Effector memory CD4-positive, alpha-beta T cell (primary cell): ENCODE measurements at places on chromosomes 12 and 14.

GRCh38 chr12:108792361-108793292 is 61.3 kb upstream of the CORO1C start:
- DNase-seq = no peak

DNA sequence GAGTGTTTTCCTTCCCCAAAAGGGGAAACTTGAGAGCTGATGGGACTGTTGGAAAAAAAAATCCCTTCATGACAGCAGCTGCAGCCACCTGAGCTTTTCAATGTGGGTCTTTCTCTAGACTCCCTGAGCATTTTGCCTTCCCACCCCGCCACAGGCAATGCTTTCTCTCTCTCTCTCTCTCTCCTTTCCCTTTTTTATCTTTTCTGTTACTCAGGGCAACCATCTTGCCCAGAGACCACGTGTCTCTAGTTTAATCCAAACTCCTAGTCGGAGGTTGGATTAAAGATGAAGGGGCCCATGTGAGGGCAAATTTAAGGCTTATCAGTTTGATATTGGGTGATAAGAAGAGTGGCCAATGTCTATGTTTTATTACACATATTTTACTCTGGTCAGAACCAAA is 25.9 kb upstream of the B4GALNT1 start:
- DNase-seq = no peak

DNA sequence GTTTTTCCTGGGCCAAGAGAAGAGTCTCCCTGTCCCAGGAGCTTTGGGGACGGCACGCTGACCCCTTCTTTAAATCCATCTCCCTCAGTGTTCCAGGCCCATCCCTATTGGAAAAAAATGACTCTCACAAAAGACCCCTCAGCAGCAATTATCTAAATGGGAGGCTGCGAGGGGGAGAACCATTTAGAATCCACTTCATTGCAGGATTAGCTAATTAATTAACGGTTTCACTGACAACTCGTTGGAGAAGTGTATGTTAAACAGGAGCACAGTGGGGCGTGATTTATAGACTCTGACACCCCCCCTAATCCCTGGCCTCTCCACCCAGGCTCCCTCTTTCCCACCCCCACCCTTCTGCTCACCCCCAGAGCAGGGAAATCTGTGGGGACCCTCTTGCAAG is 162.8 kb upstream of the LHX5 start:
- DNase-seq = no peak

GRCh38 chr12:41972598-41972997 is 172.1 kb downstream of the GXYLT1 start:
- DNase-seq = no peak

- DNase-seq = no peak
Measured at GRCh38 chr12:132806857-132807256, 21.8 kb downstream of the GOLGA3 start.

- no peak for DNase-seq
Measured at GRCh38 chr14:75084513-75084912, 15.1 kb downstream of the ZC2HC1C start.

DNA sequence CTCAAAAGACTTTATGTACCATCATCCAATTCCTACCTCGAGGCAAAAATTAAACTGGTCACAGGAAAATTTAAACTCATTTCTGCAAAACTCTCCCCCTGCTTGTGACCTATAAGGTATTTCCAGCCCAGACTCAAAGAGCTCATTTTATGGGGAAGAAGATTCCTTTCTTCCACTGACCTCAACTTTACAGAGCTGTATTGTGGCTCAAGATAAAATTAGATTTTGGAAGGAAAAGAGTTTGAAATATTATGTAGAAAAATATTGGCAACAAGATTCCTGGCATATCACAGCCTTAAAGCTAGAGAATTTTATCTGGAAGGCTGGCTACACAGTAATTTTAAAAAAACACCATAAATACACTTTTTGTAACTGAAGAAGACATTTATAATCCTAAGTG is 91.7 kb downstream of the STXBP6 start:
- DNase-seq = no peak

DNA sequence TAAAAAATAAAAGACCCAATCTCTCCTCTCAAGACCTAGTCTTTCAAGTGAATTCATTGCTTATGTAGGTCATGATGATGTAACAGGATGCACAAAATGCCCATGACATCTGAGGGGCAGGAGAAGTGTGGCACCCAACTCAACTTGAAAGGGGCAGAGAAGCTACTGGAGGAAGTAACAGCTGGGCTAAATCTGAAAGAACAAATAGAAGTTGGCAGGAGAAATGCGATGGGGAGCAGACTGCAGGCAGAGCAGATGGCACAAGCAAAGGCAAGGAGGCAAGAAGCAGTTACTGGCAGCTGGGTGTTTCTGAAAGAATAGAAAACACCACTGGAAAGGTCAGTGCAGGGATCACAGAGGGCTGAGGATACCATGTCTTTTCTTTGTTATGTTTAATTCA is 14.6 kb downstream of the SLC38A4 start:
- no peak for DNase-seq

- no peak for DNase-seq
Measured at GRCh38 chr12:3187846-3188770, 110.9 kb downstream of the TSPAN9 start.

DNA sequence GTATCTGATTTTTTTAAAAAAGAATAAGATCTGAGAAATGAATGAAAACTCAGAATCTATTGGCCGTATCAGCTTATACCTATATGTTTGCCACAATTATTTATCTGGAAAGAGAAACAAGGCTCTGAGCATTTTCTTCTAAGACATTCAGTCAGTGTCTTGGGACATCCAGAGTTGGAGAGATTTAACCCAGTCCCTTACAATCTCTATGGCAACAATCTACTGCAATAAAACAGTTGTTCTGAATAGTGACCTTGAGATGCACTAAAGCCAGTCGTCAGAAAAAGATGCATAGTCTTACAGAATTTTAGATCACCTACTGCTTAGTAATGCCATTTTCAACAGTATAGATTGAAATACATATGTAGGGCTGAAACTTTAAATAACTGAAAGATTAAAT is 52.0 kb upstream of the SOCS2 start:
- no peak for DNase-seq

DNA sequence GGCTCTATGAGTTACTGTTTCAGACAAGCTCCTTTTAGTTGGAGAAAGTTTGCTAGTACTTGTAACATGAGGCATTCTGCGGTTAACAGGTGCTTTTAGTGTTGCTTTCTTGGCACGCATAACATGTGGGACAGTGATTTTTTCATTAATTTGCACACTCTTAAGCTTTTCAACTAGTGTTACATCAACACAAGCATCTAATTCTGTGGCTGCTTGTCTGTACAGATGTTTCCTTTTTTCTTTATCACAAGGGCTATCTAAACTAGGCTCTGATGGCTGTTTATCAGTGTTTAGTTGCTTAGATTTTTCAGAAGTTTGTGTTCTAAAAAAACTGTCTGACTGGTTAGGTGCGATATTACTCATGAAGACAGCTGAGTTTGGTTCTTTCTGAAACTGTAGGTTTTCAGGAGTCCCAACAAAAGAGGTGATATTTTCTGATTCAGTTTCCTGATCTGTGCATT is 120.1 kb downstream of the RALGAPA1 start:
- no peak for DNase-seq

- no peak for DNase-seq
Measured at GRCh38 chr14:92754966-92755365, 6.5 kb upstream of the LGMN start.

DNA sequence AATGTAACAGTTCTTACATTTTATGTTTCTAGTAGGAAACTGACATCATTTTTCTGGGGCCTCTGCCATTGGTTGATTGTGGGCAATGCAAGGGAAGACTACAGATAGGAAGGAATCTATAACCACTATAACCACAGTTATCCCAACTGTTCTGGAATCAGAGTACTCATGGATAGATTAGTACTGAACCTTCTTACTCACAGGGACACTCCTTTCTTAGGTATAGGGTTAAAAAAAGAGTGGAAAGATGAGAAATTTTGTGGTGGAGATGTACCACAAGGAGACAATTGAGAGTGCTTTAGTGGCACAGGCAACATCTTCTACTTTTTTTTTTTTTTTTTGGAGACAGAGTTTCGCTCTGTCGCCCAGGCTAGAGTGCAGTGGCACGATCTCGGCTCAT is 21.0 kb downstream of the TMEM116 start:
- DNase-seq = no peak

- no peak for DNase-seq
Measured at GRCh38 chr12:113472191-113473121, 785 bp upstream of the LHX5 start.

- no peak for DNase-seq
Measured at GRCh38 chr14:88196925-88197324, 126.1 kb downstream of the KCNK10 start.

GRCh38 chr14:89041257-89041582 is 216.8 kb downstream of the TTC8 start:
- DNase-seq = no peak

DNA sequence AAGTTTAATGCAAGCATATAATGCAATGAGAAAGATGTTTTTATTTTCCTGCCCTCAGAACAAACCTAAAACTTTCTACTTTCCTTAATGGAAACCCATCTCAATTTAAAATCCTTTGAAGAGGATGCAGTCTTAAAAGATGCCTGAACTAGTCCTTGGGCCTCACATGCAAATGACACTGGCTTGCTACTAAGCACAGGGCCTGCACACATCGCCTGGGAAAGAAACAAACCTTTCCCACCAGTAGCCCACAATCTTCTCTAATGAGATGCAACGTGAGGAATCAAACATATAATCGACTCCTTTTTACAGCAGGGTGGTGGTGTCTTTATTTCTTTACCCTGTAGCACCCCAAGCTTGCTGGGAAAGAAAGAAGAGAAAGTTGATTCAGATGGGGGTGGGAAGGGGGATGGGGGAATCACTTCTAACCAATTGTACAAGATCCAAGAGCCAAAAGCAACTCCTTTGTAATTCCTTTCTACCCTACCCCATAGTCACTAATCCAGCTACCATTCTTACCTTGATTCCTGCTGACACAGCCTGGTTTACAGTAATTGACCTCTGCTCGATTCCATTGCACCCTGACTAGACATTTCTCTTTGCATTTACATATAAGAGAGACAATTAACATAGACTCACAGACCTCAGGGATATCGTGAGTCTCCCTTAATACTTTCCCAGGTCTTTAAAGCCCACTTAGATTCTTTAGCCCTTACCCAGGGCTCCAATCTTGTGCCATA is 69.5 kb upstream of the FERMT2 start:
- no peak for DNase-seq

GRCh38 chr12:17438141-17438540 is 651.9 kb downstream of the RERGL start:
- DNase-seq = no peak

DNA sequence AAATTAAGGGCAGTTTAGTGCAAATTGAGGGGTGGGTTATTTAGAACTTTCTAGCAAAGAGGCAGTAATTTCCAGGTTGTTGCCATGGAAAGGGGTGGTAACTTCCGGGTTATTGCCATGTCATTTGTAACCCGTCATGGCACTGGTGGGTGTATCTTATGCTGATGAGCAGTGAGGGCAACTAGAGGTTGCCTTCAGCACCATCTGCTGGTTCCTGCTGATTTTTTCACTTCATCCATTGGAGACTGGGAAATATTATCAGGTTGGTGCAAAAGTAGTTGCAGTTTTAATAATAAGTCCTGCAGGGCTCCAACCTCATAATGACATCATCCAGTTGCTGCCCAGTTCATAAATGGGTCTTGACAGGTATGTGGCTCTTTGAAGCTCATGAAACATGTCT is 24.4 kb upstream of the SERPINA4 start:
- no peak for DNase-seq

- DNase-seq = no peak
Measured at GRCh38 chr14:101991352-101991751, 27.0 kb downstream of the DYNC1H1 start.

DNA sequence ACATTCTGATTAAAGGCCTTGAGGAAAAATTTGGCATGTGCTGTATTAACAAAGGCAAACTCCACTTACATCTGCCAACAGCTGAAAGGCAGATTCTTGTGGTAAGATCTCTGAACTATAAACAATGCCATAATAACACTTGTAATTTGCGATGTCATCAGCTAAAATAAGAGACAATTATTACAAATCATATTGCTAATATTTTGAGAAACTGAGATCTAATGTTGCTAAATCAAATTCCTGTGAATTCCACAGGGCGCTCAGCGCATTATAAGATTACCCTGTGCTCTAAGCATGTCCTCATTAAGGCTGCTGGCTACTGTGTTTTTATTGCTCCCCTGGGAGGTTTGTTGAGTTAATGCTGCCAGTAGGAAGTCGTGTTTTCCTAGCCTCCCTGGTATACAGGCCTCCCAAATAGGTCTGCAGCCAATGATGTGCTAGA is 244.8 kb downstream of the DACT1 start:
- DNase-seq = no peak

- DNase-seq = no peak
Measured at GRCh38 chr14:95064256-95064655, 93.1 kb downstream of the DICER1 start.

DNA sequence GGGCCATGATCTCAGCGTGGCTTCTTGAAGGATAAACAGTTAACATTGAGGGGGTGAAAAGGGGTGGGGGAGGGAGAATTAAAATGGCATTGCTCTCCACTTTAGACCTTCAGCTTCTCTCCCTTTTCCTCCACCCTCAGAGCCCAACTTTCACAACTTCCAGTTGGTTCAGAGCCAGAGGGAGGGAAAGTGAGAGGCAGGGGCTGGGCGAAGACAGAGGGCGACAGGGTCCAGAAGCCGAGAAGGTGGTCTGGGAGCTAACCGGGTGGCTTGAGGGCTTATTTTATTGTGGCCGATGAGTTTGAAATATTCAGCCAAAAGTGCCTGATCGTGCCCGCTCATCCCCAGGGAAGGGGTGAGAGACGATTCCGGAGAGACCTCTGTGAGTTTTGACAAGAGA is 4.1 kb downstream of the BMP4 start:
- DNase-seq = no peak

GRCh38 chr12:58645946-58646345 is 274.4 kb downstream of the LRIG3 start:
- DNase-seq = no peak

DNA sequence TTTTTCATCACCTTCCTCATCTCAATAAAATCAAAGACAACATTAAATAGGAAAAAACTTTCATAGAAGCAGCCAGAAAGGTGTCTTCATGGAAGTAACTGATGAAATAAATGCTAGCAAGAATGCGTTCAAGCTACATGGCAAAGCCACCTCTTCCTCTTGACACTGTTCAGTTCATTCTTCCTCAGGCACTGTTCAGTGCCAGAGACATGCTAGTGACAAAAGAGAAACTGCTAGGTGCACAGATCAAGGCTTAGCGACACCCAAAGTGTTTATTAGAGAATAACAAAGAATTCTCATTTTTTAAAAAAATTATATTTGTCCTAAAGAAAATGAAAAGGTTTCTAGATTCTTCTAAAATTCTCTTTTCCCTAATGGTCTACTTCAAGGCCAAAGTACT is 7.2 kb downstream of the SLC11A2 start:
- DNase-seq = no peak

- no peak for DNase-seq
Measured at GRCh38 chr14:70563417-70563816, 28.6 kb upstream of the ADAM20 start.

DNA sequence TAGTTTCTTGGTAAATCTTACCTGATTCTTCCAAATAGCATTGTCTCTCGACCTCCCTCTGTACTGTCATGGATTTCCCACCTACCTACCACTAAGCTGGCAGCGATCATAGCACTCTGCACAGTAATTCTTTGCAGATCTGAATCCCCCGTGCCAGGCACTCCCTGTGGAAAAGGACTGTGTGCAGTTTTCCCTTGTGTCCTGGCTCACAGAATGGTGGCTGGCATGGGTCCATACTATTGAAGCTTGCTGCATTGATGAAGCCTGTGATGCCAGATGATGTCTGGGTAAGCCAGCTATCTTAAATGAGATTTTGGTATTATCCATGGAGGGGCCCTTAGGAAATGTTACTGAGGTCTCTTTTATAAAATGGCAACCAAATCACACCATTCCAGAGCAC is 135.7 kb downstream of the RPAP3 start:
- DNase-seq = no peak

- DNase-seq = no peak
Measured at GRCh38 chr14:49972131-49972671, 79.3 kb downstream of the ARF6 start.
